ENCODE measurements at places on chromosomes 12 and 14. TPM values are rescaled to one million over a fixed set of nuclear protein-coding genes. Genes with fewer than 3 reads are reported as not detected.

The GPR132 gene
- total RNA-seq = 0.20 TPM

- DNase-seq = no peak
- no peak overlapping the region for H3K4me3 ChIP-seq
- peaks cover 9% of the 10 kb centered on the region for H3K4me1 ChIP-seq
- no peak overlapping the region for H3K27ac ChIP-seq
- no peaks in the 10 kb centered on the region for H3K27me3 ChIP-seq
Measured at GRCh38 chr12:6281081-6281809, 29.2 kb upstream of the PLEKHG6 start.

- H3K27ac ChIP-seq = peak overlapping the region; percentile 86
- H3K4me3 ChIP-seq = peak overlapping the region; percentile 100
- no peak for DNase-seq
- peaks cover 55% of the 10 kb centered on the region for H3K36me3 ChIP-seq
Measured at GRCh38 chr14:21268617-21269251, 508 bp downstream of the HNRNPC start.

- H3K4me1 ChIP-seq = peaks cover 7% of the 10 kb centered on the region
- no peaks in the 10 kb centered on the region for H3K27me3 ChIP-seq
- peak overlapping the region; percentile 53 for H3K4me3 ChIP-seq
- peak overlapping the region; percentile 4 for H3K27ac ChIP-seq
- peak; percentile 56 for DNase-seq
Measured at GRCh38 chr14:100372357-100373048, 49.4 kb downstream of the SLC25A47 start.

DNA sequence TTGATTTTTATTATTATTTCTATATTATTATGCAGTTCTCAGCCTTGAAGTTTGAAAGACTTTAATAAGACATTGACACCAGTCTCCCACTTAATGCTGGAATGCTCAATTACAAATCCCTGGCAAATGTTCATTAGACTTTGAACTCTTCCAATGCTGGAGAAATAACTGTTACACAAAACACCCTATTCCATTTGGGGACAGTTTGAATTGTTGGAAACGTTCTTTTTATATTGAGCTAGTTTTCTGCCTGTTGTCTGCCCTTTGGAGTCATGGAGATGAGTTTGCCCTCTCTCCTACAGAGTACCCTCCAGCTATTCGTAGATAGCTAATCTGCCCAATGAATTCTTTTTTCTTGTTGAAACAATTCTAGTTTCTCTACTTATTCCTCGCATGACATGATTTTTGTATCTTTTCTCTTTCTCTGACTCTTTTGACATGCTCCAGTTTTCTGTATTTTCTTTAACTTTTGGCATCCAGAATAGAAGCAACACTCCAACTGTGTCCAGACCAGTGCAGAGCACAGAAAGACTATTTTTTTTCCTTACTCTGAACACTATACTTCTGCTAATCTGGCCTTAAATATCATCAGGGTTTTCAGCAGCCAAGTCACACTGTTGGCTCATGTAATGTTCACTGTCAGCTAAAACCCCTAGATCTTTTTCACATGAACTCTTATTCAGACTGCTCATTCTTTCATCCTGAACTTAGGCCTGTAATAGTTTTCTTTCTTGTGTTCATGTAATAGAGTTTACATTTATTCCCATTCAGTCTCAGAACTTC lies 379.3 kb downstream of the RAD51B start:
- no peak overlapping the region for H3K27ac ChIP-seq
- no peaks in the 10 kb centered on the region for H3K36me3 ChIP-seq
- peaks cover 5% of the 10 kb centered on the region for H3K4me1 ChIP-seq
- H3K27me3 ChIP-seq = no peaks in the 10 kb centered on the region
- DNase-seq = no peak

DNA sequence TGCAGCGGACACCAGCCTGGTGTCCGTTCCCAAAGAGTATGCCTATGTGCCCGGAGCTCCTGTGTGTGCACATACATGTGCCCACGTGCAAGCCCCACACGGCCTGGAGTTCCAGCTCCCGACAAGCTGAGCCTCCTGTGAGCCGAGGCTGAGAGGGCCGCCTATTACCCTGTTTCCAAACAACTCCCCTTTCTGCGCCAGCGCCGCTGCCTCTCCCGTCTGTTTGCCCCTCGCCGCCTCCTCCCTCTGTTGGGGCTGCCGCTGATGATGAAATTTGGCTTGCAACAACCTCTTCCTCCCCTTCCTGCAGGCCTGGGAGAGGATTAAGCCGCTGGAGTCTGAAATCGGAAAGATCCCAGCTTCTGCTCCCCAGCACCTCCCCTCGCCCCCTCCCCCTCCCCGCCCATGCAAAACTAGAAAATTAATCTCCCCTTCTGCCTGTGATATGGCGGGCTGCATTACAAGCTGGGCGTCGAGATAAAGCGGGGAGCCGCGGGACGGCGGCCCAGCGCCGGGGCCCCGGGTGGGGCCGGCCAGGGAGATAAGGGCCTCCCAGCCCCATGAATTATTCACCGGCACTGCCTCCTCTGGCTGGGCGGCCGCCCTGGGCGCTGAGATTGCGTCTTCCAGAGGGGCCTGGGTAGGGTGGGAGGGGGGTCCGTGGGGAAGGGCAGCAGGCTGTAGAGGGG lies 6.8 kb upstream of the ASIC1 start:
- H3K4me3 ChIP-seq = peak overlapping the region; percentile 60
- H3K27me3 ChIP-seq = peaks cover 37% of the 10 kb centered on the region
- no peak overlapping the region for H3K27ac ChIP-seq
- no peaks in the 10 kb centered on the region for H3K4me1 ChIP-seq
- H3K36me3 ChIP-seq = no peaks in the 10 kb centered on the region

DNA sequence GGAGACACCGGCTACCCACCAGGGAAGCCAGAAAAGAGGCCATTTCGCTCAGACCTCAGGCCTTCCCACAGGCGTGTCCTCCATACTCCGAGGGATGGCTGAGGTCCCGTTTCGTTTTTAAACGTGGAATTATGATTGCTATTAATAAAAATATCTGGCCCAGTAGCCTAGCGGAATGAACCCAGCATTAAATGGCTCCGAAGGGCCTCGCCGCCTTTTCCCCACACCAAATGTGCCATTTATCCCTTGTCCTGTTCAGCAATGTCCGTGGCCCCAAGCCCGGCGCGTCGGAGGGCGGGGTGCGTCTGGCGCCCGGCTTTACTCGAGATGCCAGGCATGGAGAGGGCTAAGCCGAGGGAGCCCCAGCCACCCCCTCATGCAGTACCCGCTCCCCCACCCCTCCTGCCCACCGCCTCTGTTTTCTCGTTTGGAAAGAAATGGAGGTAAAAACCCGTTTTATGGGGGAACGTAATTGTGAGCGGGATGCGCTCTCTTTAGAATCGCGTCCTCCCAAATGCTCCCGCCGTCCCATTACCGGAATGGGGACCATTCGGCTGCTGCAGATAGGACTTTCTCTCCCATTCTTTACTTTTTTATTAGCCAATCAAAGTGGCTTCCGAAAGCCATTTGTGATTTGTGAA lies 5.7 kb downstream of the HOXC8 start:
- no peak overlapping the region for H3K4me3 ChIP-seq
- H3K27ac ChIP-seq = no peak overlapping the region
- H3K4me1 ChIP-seq = no peaks in the 10 kb centered on the region
- no peak for DNase-seq
- peaks cover 91% of the 10 kb centered on the region for H3K27me3 ChIP-seq
- no peaks in the 10 kb centered on the region for H3K36me3 ChIP-seq

DNA sequence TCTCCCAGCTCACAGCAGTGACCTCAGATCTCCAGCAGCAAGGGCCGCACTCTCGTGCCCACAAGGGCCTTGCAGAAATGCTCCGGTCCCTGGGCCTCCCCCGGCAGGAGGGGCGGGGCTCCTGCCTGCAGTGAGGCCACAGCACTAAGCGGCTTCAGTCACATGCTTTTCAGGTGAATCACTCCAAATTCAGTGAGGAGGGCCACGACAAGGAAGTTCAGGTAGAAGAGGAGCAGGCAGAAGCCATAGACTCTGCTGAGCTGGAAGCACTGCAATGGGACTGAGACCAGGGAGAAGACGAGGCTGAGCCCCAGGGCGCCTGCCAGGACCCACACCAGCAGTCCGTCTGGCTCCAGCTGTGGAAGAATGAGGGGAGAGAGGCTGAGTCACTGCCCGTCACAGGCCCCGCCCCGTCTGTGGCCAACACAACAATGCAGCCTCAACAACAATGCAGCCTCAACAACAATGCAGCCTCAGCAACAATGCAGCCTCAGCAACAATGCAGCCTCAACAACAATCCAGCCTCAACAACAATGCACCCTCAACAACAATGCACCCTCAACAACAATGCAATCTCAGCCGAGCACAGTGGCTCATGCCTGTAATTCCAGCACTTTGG lies 35.2 kb downstream of the SLC8B1 start:
- peaks cover 8% of the 10 kb centered on the region for H3K36me3 ChIP-seq
- peak; percentile 90 for DNase-seq
- no peaks in the 10 kb centered on the region for H3K4me1 ChIP-seq
- no peak overlapping the region for H3K27ac ChIP-seq
- no peaks in the 10 kb centered on the region for H3K27me3 ChIP-seq

The GPR84 gene
- not detected for total RNA-seq

The GUCY2C gene
- total RNA-seq = 1.3 TPM

- H3K4me3 ChIP-seq = no peak overlapping the region
- H3K36me3 ChIP-seq = no peaks in the 10 kb centered on the region
- H3K27me3 ChIP-seq = no peaks in the 10 kb centered on the region
- H3K27ac ChIP-seq = no peak overlapping the region
- H3K4me1 ChIP-seq = peaks cover 3% of the 10 kb centered on the region
- no peak for DNase-seq
Measured at GRCh38 chr14:70698288-70698687, 56.6 kb downstream of the TTC9 start.

- no peaks in the 10 kb centered on the region for H3K36me3 ChIP-seq
- H3K4me1 ChIP-seq = no peaks in the 10 kb centered on the region
- no peak overlapping the region for H3K27ac ChIP-seq
Measured at GRCh38 chr12:52872644-52873389, 24.0 kb upstream of the KRT78 start.

DNA sequence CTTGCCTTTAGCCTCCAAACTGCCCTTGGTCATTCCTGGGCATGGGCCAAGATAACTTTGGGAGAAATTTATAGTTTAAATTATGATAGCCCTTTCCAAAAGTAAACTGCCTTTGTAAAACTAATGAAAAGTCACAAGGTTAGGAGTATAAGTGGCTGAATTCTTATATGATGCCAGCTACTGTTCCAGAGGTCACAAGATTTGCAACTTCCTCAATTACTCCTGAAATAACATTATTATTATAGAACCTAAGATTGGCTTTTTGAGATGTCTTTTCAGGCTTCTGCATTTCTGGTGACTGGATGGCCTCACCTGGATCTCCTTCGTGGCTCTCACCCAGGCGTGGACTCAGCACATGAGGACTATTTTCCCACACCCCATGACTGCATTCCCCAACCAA lies 55.0 kb downstream of the OSBPL8 start:
- H3K27ac ChIP-seq = no peak overlapping the region
- no peak overlapping the region for H3K4me3 ChIP-seq

GRCh38 chr14:69252851-69253250 lies 7.1 kb upstream of the GALNT16 start:
- peaks cover 2% of the 10 kb centered on the region for H3K27me3 ChIP-seq
- no peak overlapping the region for H3K27ac ChIP-seq
- DNase-seq = no peak

The FGD4 gene
- total RNA-seq = 53.9 TPM

DNA sequence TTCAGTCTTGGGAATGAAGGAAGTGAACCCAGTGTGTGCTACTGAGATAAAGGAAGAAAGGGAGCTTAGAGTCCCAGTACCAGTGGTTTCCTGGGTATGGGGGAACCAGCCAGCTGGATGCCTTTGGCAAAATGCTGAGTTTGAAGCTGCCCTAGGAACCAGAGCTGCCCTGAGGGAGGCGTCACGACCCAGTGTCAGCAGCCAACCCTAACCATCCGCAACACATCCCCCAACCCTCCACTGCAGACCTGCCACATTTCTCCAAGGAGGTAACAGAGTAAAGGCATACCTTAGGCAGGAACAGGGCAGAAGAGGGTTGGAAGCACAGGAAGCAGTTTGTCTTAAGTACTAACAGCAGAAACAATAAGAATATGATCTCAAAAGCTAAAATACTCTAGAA lies 28.6 kb downstream of the PRDM4 start:
- peaks cover 3% of the 10 kb centered on the region for H3K36me3 ChIP-seq
- no peaks in the 10 kb centered on the region for H3K4me1 ChIP-seq
- no peak overlapping the region for H3K4me3 ChIP-seq

DNA sequence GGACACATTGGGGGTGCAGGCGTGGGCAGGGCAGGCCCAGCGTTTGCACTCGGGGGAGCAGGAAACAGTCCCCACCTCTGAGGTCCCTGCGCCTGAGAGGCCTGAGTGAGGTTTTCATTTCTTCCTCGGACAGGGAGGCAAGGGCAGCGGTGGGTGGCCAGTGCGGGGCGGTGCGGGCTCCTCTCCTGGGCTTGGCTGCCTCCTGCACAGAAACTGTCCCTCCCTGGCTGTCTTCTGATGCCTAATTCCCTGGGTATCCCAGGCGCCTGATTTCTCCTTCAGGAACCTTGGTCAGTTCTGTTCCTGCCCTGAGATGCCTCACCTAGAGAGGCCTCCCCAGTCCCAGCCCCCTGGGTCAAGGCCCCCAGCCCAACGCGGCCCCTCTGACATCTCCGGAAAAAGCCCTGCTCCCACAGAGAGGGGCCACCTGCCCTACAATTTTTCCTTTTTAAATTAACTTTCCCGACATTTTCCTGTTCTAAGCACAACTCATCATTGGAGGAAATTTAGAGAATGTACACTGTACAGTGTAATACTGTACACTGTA lies 260.3 kb downstream of the ADGRD1 start:
- H3K4me3 ChIP-seq = no peak overlapping the region
- H3K4me1 ChIP-seq = peaks cover 5% of the 10 kb centered on the region
- DNase-seq = no peak
- no peaks in the 10 kb centered on the region for H3K27me3 ChIP-seq

DNA sequence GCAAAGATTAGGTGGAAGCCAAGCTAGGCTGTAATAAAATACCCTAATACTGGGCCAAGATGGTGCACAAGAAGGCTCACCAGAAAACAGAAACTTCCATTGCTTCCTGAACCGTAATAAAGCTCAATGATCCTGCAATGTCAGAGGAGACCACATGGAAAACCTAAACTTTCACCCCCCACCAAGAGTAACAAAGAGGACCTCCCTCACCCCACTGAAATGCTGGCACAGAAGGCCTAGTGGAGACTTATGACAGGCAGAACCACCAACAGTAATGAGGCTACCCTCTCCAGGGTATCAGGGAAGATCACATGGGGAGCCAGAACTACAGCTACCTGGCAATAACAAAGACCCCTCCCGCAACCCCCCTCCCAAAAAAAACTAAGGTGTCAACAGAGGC lies 43.1 kb downstream of the CEP83 start:
- peaks cover 6% of the 10 kb centered on the region for H3K36me3 ChIP-seq
- no peaks in the 10 kb centered on the region for H3K4me1 ChIP-seq
- no peak overlapping the region for H3K27ac ChIP-seq
- H3K4me3 ChIP-seq = no peak overlapping the region
- H3K27me3 ChIP-seq = no peaks in the 10 kb centered on the region

GRCh38 chr12:39505023-39505422 lies 62.1 kb upstream of the KIF21A start:
- peaks cover 6% of the 10 kb centered on the region for H3K4me1 ChIP-seq
- no peak for DNase-seq
- H3K27me3 ChIP-seq = no peaks in the 10 kb centered on the region
- no peak overlapping the region for H3K4me3 ChIP-seq
- H3K36me3 ChIP-seq = no peaks in the 10 kb centered on the region
